Stimulated activated CD8-positive, alpha-beta memory T cell treated with anti-CD3 and anti-CD28 coated beads, Interleukin-7, amount 100 ng/mL, for 24 hours (primary cell): ENCODE measurements at places on chromosomes 2 and 18.

DNA sequence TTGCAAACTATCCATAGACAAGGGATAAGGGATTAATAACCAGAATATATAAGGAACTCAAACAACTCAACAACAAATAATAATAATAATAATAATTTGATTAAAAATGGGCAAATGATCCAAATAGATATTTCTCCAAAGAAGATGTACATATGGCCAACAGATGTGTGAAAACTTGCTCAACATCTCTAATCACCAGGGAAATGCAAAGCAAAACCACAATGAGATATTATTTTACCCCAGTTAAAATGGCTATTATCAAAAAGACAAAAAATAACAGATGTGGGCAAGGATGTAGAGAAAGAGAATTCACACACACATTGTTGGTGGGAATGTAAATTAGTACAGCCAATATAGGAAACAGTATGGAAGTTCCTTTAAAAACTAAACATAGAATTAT is 26.9 kb downstream of the DNAH7 start:
- no peak for DNase-seq

GRCh38 chr2:130824492-130825061 is 12.1 kb upstream of the ARHGEF4 start:
- peak; percentile 33 for DNase-seq

DNA sequence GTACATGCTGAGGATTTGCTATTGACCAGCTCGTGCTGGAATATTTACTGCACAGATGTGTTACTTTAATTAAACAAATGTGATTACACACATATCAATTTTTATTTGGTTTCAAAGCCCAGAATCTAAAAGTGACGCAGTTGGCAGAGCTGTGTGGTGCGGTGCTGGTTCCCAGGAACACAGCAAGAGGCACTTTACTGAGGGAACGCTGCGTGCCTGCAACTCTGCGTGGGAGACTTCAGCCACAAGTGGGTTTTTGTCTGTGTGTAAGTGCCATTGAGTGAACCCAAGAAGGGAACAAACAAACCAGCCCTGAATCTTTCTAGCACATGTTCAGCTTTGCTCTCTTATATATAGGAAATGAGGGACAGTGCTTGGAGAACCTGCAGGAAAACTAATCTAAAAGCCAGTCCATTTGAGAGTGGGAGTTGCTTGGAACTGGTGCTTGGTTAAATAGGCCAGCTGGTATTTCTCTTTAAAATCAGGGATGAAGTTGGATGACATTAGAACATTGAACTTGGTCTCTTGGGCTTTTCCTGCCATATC is 196.6 kb upstream of the CELF4 start:
- no peak for DNase-seq

DNA sequence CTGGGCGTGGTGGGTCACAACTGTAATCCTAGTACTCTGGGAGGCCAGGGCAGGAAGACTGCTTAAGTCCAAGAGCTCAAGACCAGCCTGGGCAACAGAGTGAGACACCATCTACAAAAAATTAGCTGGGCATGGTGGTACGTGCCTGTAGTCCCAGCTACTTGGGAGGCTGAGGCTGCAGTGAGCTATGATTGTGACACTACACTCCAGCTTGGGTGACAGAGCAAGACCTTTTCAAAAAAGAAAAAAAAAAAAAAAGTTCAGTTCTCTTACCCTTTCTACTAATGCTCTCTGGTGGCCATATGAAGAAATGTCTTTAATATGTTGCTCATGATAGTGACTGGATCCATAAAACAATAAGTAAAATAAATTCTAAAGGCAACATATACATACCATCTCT is 14.9 kb downstream of the TYW5 start:
- DNase-seq, result no peak
